ENCODE measurements at places on chromosomes 7 and 10.

DNA sequence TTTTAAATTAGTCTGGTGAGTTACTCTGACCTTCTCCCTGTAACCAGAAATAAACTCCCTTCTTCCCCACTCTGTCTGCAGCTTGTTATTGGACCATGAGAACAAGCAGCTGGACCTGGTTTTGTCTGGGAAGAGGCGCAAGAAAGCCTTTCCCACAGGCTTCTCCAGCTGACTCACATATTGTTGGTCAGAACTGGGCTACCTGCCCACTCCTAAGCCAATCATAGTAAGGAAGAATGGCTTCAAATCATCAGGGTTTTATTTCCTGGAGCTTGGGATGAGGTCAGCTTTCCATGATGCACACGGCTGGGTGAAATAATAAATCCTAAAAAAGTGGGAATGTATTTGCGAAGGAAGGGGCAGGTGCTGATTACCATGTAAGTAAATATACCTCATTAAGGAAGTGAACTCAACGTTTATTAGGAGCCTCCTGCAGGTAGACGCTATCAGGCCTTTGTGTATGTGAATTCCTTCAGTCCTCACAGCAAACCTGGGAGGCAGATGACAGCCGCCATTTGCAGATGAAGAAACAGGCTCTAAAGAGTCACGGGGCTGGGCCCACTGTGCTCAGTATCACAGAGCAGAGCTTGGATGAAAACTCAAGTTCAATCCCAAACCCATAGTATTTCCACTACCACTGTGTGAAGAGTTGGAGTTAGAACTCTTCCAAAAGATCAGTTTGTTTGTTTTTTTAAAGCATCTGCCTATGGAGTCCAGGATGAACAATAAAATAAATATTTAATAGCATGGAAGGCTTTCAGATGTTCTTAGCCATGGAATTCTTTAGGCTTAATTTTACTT is 32.8 kb downstream of the IL15RA start:
- no peak for DNase-seq

DNA sequence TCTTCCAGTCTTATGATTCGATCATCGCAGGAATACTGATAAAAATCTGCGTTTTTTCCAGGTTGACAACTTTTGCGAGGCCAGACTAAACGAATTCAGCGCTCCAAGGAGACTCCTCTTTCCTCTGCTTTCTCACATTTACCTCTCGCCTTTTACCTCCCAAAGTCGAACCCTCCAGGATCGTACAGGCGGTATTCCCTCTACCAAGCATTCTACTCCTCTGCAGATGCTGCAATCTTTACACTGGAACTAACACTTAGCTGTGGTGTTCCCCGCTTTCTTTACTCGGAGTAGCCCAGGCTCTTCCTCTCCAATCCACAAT is 449 bp downstream of the NUDT5 start:
- DNase-seq = no peak

- no peak for DNase-seq
Measured at GRCh38 chr7:34011696-34012095, 106.4 kb downstream of the BMPER start.

DNA sequence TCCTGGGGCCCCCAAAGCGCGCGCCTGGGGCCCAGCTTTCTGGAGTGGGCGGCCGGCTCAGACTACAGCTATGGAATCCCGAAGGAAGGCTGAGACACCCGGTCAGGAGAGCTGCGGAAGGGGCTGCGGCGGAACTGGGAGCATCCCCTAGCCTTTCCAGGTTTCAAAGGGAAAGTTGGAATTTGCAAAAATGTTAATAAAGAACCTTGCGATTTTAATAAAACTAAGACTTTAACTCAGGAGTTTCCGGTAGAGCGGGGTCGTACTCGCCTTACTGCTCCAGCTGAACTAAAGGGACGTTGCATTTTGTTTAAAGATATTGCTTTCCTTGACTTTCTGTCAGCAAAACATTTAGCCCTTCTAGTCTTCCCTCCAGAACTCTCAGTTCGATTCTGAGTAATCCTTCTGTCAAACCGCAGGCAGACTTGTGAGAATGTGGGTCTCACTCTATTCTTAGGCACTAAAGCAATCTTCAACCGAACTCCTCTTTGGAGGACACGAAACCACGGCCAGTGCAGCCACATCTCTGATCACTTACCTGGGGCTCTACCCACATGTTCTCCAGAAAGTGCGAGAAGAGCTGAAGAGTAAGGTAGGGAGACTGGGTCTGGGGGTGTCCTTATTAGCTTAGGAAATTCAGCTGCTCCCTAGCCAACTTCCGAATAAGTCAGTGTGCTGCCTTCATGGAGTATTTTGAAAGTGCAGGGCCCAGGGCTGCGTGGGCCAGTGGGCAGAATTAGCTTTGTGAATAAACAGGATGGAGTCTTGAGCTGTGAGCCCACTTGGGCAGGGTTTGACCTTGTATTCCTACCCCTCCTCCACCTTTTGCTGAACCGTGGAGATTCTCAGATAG is 1.9 kb downstream of the CYP26A1 start:
- no peak for DNase-seq

DNA sequence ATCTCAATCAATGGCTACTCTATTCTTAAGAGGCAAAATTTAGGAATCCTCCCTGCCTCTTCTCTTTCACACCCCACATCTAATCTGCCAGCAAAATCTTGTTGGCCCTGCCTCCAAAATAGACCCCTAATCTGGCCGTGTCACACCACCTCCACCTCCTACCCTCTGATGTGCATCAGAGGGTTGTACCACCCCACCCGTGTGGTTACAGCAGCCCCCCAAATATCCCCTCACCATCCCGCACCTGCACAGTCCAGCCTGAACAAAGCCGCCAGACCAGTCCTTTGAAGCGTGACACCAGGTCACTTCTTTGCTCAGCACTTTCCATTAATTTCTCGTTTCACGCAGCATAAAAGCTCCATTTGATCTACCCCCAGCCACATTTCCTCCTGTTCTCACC is 776 bp upstream of the XPNPEP1 start:
- no peak for DNase-seq

DNA sequence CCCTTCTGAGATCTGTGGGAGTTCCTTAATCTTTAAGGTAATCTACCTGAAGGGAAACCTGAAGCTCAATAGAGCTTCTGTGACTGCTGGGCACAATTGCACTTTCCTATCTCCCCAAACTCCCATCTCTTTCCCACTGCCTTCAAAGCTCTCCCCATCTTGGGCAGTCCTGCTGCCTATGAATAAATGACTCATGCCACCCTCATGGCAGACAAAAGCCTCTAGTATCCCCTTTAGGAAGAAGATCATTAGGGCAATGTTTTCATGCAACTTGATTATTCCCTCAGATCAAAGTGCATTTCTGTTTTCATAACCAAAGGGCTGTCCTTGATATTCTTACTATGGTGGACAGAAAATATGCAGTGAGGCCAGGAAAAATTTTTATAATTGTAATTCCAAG is 704.9 kb upstream of the LRRN3 start:
- DNase-seq = no peak

DNA sequence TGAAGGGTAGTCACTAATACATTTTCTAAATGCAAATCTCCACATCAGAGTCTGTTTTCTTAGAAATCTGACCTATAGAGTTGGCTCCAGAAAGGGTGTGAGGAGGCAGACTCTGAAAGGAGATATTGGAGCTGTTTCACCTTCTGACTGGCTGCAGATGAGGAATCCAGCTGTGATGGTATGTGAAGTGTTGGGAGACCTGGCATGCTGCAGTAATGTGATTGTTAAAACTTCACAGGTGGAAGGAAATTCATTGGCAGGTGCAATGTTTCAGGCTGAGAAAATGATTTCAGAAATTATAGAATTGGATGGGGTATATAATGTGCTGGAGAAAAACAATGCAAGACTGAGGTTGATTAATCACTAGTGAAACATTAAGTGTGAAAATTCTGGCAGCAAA is 1134.0 kb upstream of the LRRN3 start:
- no peak for DNase-seq

DNA sequence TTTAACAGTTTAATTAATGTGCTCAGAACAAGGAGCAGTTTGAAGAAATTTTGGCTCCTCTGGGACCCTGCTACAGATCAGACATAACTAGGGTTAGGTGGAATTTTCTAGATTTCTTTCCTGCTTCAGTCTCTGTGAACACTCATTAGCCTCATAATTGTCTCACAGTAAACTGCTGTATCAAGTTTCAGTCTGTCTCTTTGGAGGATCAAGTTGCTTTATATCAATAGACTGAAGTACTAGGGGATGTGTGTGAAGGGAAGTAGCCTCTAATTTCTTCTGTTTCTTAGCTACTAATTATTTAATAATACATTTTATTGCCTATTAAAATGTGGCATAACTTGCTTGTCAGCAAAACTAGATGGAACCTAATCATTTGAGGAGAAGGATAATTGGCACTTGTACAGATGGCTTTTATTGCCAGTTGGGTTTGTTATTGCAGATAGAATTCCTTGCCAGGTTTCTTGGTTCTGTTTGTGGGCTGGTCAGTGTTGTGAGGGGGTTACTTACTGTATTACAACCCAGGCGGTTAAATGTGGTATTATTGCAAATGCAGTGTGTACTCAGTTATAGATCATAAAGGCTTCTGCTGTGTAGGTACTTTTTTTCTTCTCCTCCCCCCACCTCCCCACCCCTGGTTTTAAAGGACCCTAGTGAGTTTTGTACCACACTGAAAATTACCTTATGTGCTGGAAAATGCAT is 758.0 kb downstream of the AUTS2 start:
- DNase-seq = no peak

DNA sequence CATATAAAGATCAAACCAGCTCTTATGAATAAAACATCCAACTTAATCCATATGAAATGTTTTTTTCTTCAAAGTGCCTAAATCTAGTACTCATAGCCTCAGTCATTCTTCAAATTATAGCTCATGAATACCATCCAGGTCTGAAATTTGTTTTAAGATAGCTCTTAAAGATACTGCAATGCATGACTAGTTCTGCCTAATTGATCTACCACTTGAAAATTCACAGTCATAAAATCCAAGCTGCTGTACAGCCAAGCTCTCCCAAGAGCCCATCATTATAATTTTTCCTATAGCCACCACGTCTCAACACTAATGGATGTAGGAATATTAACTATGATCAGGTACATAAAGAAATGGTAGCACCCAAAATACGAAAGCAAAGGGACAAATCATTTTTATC is 87.9 kb upstream of the RNF148 start:
- DNase-seq = no peak

DNA sequence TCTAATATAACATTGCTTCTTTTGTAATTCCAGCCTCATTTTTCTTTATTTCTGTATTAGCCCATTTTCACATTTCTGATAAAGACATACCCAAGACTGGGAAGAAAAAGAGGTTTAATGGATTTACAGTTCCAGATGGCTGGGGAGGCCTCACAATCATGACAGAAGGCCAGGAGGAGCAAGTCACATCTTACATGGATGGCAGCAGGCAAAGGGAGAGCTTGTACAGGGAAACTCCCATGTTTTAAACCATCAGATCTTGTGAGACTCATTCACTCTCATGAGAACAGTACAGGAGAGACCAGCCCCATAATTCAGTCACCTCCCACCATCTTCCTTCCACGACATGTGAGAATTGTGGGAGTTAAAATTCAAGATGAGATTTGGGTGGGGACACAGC is 510.3 kb downstream of the CNTNAP2 start:
- no peak for DNase-seq

DNA sequence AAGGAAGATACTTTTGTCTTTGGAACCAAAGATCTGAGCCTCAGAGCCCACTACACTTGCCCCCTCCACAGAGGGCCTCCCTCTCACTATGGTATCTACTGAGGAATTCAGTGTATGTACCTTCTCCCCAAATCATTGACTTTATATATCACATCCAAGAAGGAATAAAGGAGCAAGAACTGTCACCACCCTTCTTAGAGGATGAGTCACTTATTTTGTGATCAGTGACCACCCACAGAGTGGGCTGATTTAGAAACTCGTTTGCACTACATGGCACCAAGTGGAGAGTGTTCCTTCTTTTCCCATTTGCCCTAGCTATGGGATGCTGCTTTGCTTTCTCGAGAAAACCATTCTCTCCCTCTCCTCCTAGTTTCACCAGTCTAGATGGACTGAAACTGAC is 5.7 kb downstream of the TMEM243 start:
- no peak for DNase-seq

GRCh38 chr10:131806146-131806545 is 94.7 kb upstream of the PPP2R2D start:
- no peak for DNase-seq

- no peak for DNase-seq
Measured at GRCh38 chr10:8051109-8051821, 3.2 kb upstream of the GATA3 start.

- no peak for DNase-seq
Measured at GRCh38 chr7:47724335-47724982, 142.5 kb upstream of the TNS3 start.

DNA sequence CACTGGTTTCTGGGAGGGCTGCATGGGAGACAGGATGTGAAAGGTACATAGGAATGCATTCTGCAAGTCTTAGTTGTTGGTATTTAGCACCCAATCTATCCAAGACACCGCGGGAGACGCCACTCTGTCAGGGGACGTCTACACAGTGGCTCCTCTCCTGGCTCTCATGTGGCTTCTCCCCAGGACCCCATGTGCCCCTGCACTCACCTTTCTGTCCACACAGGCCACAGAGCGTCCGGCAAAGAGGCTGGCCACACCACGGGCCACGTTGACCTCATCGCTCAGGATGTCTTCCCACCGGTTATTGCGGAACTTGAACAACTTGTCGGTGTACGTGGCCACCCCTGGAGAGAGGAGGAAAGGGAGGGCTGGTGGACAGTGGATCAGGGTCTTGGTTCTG is 73.4 kb downstream of the GOLGA7B start:
- no peak for DNase-seq

- no peak for DNase-seq
Measured at GRCh38 chr7:159226011-159226702, 81.5 kb upstream of the VIPR2 start.

DNA sequence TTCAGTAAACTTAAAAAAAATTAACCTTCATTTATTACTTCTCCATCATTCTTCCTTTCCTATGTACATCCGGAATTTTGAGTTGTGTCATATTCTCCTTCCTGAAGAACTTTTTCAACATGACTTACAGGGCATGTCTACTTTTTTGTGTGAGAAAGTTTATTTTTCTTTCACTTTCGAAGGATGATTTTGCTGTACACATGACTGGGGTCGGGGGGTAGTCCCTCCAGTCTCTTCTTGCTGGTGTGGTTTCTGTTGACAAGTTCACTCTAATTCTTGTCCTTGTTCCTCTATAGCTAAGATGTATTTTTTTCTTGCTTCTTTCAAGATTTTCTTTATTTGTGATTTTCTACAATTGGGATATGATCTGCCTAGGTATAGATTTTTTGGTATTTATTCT is 55.8 kb downstream of the INPP5A start:
- DNase-seq = no peak
